ENCODE measurements at places on chromosomes 1 and 21.

DNA sequence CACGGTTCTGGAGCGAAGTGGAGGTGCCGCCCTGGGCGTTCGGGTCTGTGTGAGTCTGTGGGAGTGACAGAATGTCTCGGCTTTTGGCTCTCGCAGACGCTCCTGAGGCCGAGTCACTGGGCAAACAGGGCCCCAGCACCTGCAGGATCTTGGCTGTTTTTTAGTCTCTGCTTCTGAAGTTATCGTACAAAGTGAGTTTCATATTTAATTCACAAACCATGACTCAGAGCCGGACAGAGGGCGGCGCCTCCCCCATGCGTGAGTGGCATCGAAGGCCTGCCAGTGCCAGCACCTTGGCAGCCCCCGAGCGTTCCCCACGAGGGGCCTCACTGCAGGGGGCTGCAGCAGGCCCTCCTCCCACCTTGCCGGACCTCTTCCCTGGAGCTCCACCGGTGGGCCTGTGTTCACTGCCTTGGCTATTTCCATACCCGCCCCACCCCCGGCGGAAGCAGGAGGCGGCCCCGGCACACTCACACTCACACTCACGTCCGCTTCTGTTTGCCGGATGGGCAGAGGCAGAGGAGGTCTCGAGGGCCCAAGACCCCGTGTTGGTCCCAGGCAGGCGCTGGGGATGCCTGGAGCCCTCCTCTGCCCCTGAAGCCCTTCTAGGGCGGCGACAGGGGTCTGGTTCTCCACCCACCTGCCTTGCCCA, 56.3 kb downstream of the MORN1 start:
- DNase-seq: peak; percentile 52

DNA sequence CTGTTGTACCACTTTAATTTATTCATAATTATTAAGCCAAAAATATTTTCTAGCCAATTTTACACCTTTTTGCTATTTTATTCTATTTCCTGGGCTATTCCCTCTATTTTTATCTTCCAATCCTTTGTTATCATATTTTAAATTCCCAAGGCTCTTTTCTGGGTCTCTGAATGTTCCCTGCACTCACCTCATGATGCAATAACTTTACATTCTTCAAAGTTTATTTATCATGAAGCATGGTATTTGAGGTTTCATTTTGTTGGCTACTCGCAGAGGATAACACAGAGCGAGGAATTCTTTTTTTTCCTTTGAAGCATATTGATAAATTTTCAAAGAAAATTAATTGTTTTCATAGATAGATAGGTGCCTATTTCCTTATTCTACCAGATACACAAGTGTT, 489.8 kb upstream of the TMPRSS15 start:
- DNase-seq: no peak

- DNase-seq: no peak
Observed at GRCh38 chr21:26795412-26795805, 49.8 kb downstream of the ADAMTS1 start.

- DNase-seq: no peak
Observed at GRCh38 chr1:150563340-150564038, 14.3 kb downstream of the ADAMTSL4 start.

- no peak for DNase-seq
Observed at GRCh38 chr1:228527596-228527995, 40.4 kb downstream of the RNF187 start.

DNA sequence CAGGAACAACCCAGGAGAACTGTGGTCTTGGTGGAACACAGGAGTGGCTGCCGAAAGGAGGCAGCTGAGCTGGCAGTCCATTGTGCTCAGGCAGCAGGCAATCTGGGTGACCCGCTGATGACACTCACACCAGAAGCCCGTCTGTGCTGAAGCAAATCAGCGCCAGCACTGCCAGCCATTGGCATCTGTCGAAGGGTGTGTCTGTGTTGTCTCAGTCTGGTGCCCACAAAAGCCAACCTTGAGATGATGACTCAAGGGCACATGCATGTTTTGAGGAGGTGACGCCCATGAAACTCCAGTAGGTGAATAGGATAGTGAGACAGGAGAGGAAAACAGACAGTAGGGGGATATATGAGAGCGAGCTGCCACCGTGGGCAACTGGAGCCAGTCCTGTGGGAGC, 167.3 kb downstream of the KAZN start:
- no peak for DNase-seq

DNA sequence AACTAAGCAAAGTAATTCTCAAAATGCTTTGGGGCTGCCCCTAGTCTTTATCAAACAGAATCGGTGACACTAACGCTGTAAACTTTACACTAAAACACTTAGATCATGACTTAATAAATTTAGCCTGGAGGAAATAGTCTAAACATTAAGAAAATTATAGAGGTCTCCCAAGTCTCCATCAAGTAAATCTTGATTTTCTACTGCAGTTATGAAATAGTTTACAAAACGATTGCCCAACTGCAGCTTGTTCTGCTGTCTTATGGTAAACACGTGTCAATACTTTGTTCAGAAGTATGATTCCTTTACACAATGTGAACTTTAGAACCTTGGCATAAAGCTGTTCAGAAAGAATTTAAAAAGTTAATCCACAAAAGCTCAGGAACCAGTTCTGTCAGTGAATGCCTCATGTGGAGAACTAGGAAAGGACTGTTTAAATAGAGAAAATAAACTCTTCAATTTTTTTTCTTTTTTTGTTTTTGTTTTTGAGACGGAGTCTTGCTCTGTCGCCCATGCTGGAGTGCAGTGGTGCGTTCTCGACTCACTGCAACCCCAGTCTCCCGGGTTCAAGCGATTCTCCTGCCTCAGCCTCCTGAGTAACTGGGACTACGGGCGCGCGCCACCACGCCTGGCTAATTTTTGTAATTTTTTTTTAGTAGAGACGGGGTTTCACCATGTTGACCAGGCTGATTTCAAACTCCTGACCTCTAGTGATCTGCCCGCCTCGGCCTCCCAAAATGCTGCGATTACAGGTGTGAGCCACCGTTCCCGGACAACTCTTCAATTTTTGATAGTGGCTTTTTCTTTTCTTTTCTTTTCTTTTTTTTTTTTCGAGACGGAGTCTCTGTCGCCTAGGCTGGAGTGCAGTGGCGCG, 1.6 kb downstream of the DDI2 start:
- DNase-seq: no peak

DNA sequence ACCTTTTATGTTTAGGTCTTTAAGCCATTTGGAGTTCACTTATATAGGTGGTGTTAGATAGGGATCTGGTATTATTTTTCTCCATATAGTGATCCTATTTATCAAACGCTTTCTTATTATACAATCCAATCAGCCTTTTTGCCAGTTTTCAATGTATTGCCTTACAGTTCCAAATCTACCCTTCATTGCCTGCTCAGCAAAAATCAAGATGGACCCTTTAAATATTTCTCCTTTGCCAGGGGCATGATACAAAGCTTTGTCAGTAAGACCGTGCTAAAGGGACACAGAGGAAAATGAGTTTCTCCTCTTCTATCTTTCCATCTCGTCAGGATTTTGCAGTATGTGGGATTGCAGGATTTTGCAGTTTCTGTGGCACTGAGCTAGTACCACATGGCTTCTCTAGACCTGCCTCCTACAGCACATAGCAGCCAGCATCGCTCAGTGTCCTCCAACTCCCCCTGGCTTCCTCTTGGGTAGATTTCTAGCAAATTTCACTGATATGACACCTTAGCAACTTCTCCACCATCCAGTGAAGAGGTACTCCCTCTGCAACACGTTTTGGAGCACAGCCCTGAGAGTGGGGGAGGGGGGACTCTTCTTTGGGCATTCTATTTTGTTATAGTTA, 22.5 kb upstream of the CAP1 start:
- DNase-seq: no peak

- DNase-seq: no peak
Observed at GRCh38 chr1:23114424-23115079, 54.1 kb downstream of the LUZP1 start.

DNA sequence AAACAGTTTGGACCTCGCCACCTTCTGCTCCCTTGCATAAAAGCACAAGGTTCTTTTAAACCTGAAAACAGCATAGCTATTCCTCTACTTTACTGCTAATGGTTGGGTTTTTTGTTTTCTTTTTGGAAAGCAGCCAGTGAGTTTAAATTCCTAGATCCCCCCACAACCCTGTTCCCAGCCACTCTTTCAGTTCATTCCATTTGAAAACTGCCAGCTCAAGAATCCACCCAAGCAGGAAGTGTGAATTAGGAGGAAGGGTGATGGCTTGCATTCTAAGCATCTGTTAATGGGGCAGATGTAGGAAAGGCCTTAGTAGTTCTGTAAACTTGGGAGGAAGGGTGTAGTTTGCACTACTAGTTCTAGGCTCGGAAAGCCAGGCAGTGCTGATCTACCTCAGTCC, 172.9 kb upstream of the HOOK1 start:
- no peak for DNase-seq

- no peak for DNase-seq
Observed at GRCh38 chr1:234751678-234752077, 141.7 kb upstream of the IRF2BP2 start.

- no peak for DNase-seq
Observed at GRCh38 chr1:116769561-116769977, 15.3 kb downstream of the CD2 start.

GRCh38 chr1:61518670-61519400, 206.1 kb downstream of the TM2D1 start:
- DNase-seq: no peak

- no peak for DNase-seq
Observed at GRCh38 chr1:156750191-156750672, 1.2 kb downstream of the HDGF start.

- peak; percentile 26 for DNase-seq
Observed at GRCh38 chr1:160781914-160782689, 13.9 kb upstream of the LY9 start.

GRCh38 chr1:58982259-58982998, 198.6 kb upstream of the JUN start:
- peak; percentile 53 for DNase-seq

GRCh38 chr1:89060091-89060490, 4.9 kb downstream of the GBP1 start:
- DNase-seq: no peak

DNA sequence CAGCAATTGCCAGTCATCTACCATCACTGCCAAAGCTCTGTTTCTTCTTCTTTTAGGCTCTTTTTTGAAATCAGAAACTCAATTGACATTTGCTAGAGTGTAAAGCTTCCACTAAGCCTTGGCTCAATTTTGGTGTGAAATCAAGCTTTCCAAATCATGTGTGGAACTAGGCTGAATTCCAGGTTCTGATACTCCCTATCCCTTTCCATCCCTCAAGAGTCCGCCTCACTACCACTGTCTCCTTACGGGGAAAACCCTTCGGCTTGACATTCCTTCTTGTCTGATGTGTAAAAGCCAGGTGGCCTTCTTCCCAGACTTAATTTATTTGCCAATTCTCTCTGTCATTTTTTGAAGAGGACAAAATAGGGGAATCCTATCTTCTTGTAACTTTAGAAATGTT, 47.2 kb upstream of the PRMT6 start:
- DNase-seq: peak; percentile 58

GRCh38 chr1:6519491-6519934, 28.0 kb upstream of the PLEKHG5 start:
- DNase-seq: peak; percentile 81

GRCh38 chr1:193311226-193311948, 125.0 kb upstream of the B3GALT2 start:
- DNase-seq: no peak

GRCh38 chr1:109478806-109479205, 4.9 kb upstream of the ATXN7L2 start:
- DNase-seq: no peak

Measured in muscle of back (tissue), 13 donors.